T-cell (primary cell): ENCODE measurements at places on chromosomes 2 and 18.

- H3K27me3 ChIP-seq: no peaks in the 10 kb centered on the region
- no peaks in the 10 kb centered on the region for H3K4me1 ChIP-seq
- peaks cover 12% of the 10 kb centered on the region for H3K36me3 ChIP-seq
- no peak overlapping the region for H3K4me3 ChIP-seq
- DNase-seq: no peak
These were observed 36.6 kb downstream of the SFT2D3 start for GRCh38 chr2:127737892-127738291.

DNA sequence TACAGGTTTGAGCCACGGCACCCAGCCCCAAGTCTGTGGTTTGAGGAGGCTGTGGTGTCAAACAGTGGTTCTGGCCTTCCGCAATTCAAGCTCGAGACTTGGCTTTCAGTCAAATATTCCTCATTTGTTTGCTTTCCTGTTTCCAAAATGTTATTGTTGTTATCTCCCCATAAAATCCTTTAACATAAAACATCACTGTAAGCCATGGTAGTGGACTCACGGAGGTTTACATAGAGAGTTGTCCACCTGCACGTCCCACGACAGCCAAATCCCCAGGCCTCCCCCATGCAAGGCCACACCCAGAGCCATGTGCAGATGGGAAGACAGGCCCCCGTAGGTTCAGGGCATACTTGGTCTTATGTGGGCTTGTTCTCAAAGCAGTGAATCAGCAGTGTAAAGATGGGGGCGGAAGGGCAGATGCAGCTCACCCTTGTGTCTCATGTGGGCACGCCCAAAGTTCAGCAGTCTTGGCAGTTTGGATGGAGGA is 18.9 kb upstream of the ST3GAL5 start:
- no peak overlapping the region for H3K4me3 ChIP-seq
- H3K4me1 ChIP-seq: no peaks in the 10 kb centered on the region
- no peaks in the 10 kb centered on the region for H3K36me3 ChIP-seq
- DNase-seq: no peak
- no peaks in the 10 kb centered on the region for H3K27me3 ChIP-seq

DNA sequence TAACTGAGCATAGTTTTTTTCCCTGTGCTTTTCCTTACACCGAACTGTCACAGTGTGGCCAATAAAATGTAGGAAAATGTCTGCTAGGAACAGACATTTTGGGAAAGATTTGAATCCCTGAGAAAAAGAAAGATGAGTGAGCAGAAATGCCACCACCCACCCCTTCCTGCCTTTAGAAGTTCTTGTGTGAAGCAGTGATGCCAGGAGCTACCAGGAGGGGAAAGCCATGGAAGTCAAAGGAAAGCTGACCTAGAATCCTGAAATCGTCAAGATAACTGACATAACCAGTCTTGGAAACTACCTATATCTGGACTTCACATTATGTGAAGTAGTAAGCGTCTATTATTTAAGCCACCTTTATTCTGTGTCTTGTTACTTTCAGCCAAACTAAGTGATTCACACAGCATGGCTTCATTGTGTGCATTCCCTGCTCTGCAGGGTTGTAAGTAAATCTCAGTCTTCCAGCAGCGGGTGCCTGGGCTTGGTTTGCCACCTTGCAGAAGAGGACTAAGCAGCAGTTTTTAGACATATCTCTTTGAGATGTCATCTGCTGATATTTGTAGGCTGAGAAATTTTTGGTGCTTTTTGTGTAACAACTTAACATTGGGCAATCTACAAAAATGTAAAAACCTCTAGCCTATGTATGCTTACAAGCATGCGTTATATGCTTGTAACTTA is 11.2 kb upstream of the SPRED2 start:
- H3K27me3 ChIP-seq: no peaks in the 10 kb centered on the region
- no peak for DNase-seq
- H3K36me3 ChIP-seq: no peaks in the 10 kb centered on the region
- H3K4me1 ChIP-seq: no peaks in the 10 kb centered on the region

DNA sequence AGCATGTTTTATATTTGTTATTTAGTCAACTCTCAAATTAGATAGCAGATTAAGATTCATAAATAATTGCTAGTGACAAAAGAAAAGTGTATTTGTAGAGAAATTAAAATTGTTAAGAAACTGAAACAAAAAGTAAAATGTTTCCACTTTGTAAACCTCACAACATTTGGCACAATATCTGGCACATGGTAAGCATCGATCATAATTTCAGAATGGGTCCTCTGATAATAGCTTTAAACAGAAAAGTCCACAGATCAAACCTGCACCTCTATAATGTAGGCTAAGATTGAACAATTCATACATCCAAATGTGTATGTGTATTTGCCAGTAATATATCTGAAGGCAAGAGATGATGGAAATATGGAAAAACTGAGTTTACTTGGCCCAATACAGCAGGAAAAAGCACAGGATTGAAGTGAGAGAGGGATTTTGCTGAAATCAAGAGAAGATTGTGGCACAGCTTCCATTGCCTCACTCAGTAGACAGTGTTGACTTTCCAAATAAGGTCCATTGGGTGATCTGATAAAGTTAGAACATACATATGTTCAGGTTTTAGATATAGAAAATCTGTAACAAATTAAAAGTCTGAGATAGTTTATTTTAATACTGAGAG is 39.4 kb downstream of the COBLL1 start:
- H3K27me3 ChIP-seq: no peaks in the 10 kb centered on the region
- H3K4me3 ChIP-seq: no peak overlapping the region
- H3K4me1 ChIP-seq: no peaks in the 10 kb centered on the region

DNA sequence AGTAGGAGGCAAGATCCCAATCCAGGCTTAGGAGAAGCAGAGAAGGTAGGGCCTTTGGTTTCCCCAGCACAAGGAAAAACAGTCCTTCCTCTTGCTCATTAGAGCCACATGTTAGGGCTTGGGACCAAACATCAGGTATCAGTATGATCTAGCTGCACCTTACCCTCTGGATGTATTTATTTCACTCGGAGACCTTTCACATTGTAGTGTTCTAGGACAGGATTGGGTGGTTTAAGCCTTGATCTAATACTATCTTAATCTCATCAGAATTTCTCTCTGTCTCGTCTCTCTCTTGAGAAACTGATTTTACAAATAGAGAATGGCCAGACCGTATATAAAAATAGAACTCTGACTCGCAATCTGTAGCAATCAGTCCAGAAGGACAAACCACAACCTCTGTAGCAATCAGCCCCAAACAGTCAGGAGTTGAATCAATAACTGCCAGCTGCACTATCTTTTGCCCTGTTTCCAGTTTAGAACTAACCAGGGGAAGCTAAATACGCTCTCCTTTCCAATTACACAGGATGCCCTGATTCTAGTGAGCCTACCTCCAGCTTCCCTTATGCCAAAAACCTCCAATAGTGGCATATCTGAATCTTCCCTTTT is 207.1 kb downstream of the TDRD15 start:
- no peak overlapping the region for H3K27ac ChIP-seq
- H3K4me3 ChIP-seq: no peak overlapping the region
- H3K27me3 ChIP-seq: no peaks in the 10 kb centered on the region
- H3K36me3 ChIP-seq: no peaks in the 10 kb centered on the region
